A549 treated with ZK216348 at 1 μM for 4 hours (cell line): ENCODE measurements at places on chromosomes 12 and 14. TPM values are rescaled to one million over a fixed set of nuclear protein-coding genes. Genes with fewer than 3 reads are reported as not detected.

PIANP gene
- 0.68 to 1.3 TPM (median 0.97 TPM) in 5 replicates for total RNA-seq

TC2N gene
- 0.51 to 0.85 TPM (median 0.84 TPM) in 5 replicates for total RNA-seq

EIF2S3B gene
- total RNA-seq: 0.34 to 1.2 TPM (median 0.48 TPM) in 5 replicates

RNASE7 gene
- total RNA-seq: not detected in 5 replicates

HOXC9 gene
- total RNA-seq: 13.2 to 16.3 TPM (median 15.3 TPM) in 5 replicates

CACNB3 gene
- 26.1 to 47.3 TPM (median 37.4 TPM) in 5 replicates for total RNA-seq

KMT2D gene
- total RNA-seq: 34.2 to 45.1 TPM (median 39.5 TPM) in 5 replicates

CISTR gene
- not detected in 5 replicates for total RNA-seq

PSMA3 gene
- total RNA-seq: 166 to 280 TPM (median 197 TPM) in 5 replicates

SLC5A8 gene
- not detected in 5 replicates for total RNA-seq

PACS2 gene
- total RNA-seq: 13.2 to 32.2 TPM (median 27.2 TPM) in 5 replicates

KCNC2 gene
- total RNA-seq: not detected in 5 replicates

MYRFL gene
- total RNA-seq: not detected in 5 replicates

LTBP2 gene
- 7.1 to 16.0 TPM (median 10.2 TPM) in 5 replicates for total RNA-seq

SLCO1A2 gene
- total RNA-seq: 0.02 TPM in 1 of 5 replicates, not detected in the others

WASHC3 gene
- total RNA-seq: 27.5 to 42.6 TPM (median 30.4 TPM) in 5 replicates

CIDEB gene
- 0.12 to 0.21 TPM (median 0.18 TPM) in 4 of 5 replicates, not detected in the other for total RNA-seq

CLEC7A gene
- total RNA-seq: not detected in 5 replicates

C14orf39 gene
- total RNA-seq: not detected in 5 replicates

BIN2 gene
- total RNA-seq: 0.09 to 0.19 TPM (median 0.14 TPM) in 4 of 5 replicates, not detected in the other

RTN1 gene
- not detected in 5 replicates for total RNA-seq

GLT8D2 gene
- total RNA-seq: 0.20 to 0.59 TPM (median 0.21 TPM) in 4 of 5 replicates, not detected in the other

PPP1R3E gene
- 3.0 to 5.3 TPM (median 3.6 TPM) in 5 replicates for total RNA-seq

GYS2 gene
- 0.05 to 0.15 TPM (median 0.09 TPM) in 3 of 5 replicates, not detected in the others for total RNA-seq

SALL2 gene
- total RNA-seq: 0.61 to 1.1 TPM (median 0.87 TPM) in 5 replicates

DACT1 gene
- 0.37 to 0.58 TPM (median 0.47 TPM) in 5 replicates for total RNA-seq

OR6C4 gene
- not detected in 5 replicates for total RNA-seq

WNT1 gene
- total RNA-seq: 0.13 to 0.20 TPM in 2 of 5 replicates, not detected in the others

CEBPE gene
- total RNA-seq: 0.12 TPM in 1 of 5 replicates, not detected in the others

SELPLG gene
- total RNA-seq: 0.57 to 1.7 TPM (median 1.1 TPM) in 5 replicates

AJUBA gene
- 33.6 to 42.2 TPM (median 39.4 TPM) in 5 replicates for total RNA-seq

ACVR1B gene
- total RNA-seq: 12.5 to 18.8 TPM (median 15.8 TPM) in 5 replicates

MAP1LC3B2 gene
- total RNA-seq: 0.91 to 1.7 TPM (median 1.1 TPM) in 5 replicates

NINJ2 gene
- 0.38 to 0.66 TPM (median 0.57 TPM) in 3 of 5 replicates, not detected in the others for total RNA-seq

STYK1 gene
- total RNA-seq: 0.14 to 0.53 TPM (median 0.31 TPM) in 5 replicates

P2RX2 gene
- total RNA-seq: not detected in 5 replicates

GPR84 gene
- total RNA-seq: not detected in 5 replicates

DEPDC4 gene
- 0.72 to 2.1 TPM (median 1.1 TPM) in 5 replicates for total RNA-seq

POTEM gene
- not detected in 5 replicates for total RNA-seq

ASPG gene
- total RNA-seq: 0.20 TPM in 1 of 5 replicates, not detected in the others

PRDM4 gene
- total RNA-seq: 19.0 to 22.2 TPM (median 20.8 TPM) in 5 replicates

SOX5 gene
- not detected in 5 replicates for total RNA-seq

C14orf180 gene
- not detected in 5 replicates for total RNA-seq

OVCH1 gene
- total RNA-seq: not detected in 5 replicates

CMA1 gene
- not detected in 5 replicates for total RNA-seq

CLEC1B gene
- total RNA-seq: not detected in 5 replicates

PRR4 gene
- total RNA-seq: 1.2 to 2.5 TPM (median 1.9 TPM) in 5 replicates

MYO1H gene
- total RNA-seq: not detected in 5 replicates

TIMM9 gene
- total RNA-seq: 63.7 to 127 TPM (median 74.8 TPM) in 5 replicates

KRT2 gene
- total RNA-seq: not detected in 5 replicates

FAM90A1 gene
- total RNA-seq: 0.10 to 0.24 TPM (median 0.12 TPM) in 3 of 5 replicates, not detected in the others

SLC25A21 gene
- 0.34 to 2.3 TPM (median 0.75 TPM) in 5 replicates for total RNA-seq

TSHR gene
- total RNA-seq: not detected in 5 replicates

PMCH gene
- not detected in 5 replicates for total RNA-seq

KRT71 gene
- not detected in 5 replicates for total RNA-seq

DLK1 gene
- total RNA-seq: 0.18 to 0.42 TPM (median 0.37 TPM) in 5 replicates

PTCSC3 gene
- total RNA-seq: not detected in 5 replicates

RFX4 gene
- total RNA-seq: not detected in 5 replicates
